SJSA1 (cell line): ENCODE measurements at places on chromosomes 6 and 20. TPM values are rescaled to one million over a fixed set of nuclear protein-coding genes. Genes with fewer than 3 reads are reported as not detected.

Gene DNAH8
- not detected in 2 replicates for total RNA-seq

- H3K4me1 ChIP-seq, result peaks cover 18% of the 10 kb centered on the region
- no peaks in the 10 kb centered on the region for H3K36me3 ChIP-seq
- H3K27me3 ChIP-seq, result no peaks in the 10 kb centered on the region
- no peak for DNase-seq
- no peak overlapping the region for H3K27ac ChIP-seq
- H3K4me3 ChIP-seq, result no peak overlapping the region
These were observed 76.9 kb upstream of the RIPOR2 start for GRCh38 chr6:25012657-25013056.

- H3K36me3 ChIP-seq, result no peaks in the 10 kb centered on the region
- no peaks in the 10 kb centered on the region; the same call in 1 of the 2 replicates for H3K27me3 ChIP-seq
- DNase-seq, result no peak
- no peaks in the 10 kb centered on the region for H3K4me1 ChIP-seq
- no peak overlapping the region for H3K4me3 ChIP-seq
These were observed 147.7 kb upstream of the RPS6KA2 start for GRCh38 chr6:166774770-166775169.

DNA sequence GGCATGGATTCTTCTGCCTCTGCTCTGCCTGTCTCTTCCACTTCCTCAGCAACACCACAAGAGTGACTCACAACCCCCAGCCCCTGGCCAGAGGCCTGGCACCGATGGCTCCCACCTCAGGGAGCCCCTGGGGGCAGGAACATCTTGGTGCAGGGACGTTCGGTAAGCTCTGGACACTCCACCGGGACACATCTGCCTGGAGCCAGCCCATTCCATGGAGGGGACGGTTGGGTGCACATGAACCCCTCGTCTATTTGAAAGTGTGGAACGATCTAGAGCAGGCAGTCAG is 246.5 kb downstream of the ERMARD start:
- no peak overlapping the region for H3K27ac ChIP-seq
- no peaks in the 10 kb centered on the region for H3K4me1 ChIP-seq

DNA sequence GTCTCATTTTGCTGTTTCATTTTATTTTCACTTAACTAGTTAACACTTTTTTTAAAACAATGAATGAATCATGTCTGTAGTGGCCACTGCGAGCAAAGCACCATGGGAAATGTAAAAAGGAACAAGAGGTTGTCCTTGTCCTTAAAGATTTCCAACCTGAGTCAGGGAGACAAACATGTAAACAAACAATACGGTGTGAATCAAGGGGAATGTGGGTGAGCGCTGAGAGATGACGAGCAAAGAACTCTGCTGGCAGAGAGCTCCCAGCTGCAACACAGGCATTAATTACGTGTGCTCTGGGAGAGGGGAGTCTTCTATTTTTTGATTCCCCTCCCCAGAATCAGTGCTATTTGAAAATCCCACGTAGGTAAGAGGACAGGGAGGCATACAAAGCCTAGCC is 84.3 kb downstream of the ATXN1 start:
- no peaks in the 10 kb centered on the region for H3K27me3 ChIP-seq
- peak overlapping the region; percentile 70 for H3K27ac ChIP-seq
- peak; percentile 81 for DNase-seq
- H3K4me1 ChIP-seq, result peaks cover 60% of the 10 kb centered on the region

DNA sequence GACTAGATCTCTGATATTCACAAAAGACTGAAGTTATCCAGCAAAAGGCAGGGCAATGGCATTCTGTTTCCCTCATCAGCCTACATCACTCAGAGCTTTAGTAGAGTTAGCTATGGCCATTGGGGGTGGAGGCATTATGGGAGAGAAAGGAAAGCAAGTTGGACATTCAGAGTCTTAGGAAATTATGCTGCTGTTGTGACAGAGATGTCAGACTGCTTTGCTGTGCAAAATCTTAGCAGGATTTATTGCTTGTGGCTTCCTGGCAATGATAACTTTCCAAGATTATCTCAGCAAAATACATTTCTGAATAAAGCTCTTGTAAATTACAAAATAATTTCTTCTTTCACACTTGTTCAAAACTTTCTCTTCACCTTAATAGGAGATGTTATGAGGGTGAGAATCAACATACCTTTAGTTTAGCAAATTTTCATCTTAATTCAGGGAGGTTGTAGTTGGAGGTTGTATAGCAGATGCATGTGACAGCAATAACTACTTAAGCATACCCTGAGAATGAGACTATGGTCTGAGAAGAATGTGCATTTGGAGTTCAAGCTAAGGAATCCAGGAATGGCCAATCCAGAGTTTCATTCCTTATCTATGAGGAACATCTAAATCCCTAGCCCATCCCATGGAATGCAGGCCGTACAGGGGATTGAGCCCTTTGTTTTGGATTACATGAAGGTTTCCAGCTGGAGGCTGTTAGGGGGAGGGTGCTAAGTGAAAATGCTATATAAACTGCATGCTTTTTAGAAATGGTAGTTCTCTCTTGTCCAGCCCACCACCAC is 179.8 kb downstream of the HAO1 start:
- no peak for DNase-seq
- H3K27ac ChIP-seq, result no peak overlapping the region
- H3K36me3 ChIP-seq, result no peaks in the 10 kb centered on the region
- peaks cover 10% of the 10 kb centered on the region for H3K4me1 ChIP-seq
- no peak overlapping the region for H3K4me3 ChIP-seq

GRCh38 chr6:109461733-109462526 is 6.4 kb upstream of the MICAL1 start:
- no peak overlapping the region for H3K4me3 ChIP-seq
- H3K27ac ChIP-seq, result no peak overlapping the region
- no peaks in the 10 kb centered on the region for H3K27me3 ChIP-seq
